ENCODE measurements at places on chromosomes 1 and 21.

- no peak for DNase-seq
These were observed 40.1 kb upstream of the FOXO6 start for GRCh38 chr1:41320895-41321676.

DNA sequence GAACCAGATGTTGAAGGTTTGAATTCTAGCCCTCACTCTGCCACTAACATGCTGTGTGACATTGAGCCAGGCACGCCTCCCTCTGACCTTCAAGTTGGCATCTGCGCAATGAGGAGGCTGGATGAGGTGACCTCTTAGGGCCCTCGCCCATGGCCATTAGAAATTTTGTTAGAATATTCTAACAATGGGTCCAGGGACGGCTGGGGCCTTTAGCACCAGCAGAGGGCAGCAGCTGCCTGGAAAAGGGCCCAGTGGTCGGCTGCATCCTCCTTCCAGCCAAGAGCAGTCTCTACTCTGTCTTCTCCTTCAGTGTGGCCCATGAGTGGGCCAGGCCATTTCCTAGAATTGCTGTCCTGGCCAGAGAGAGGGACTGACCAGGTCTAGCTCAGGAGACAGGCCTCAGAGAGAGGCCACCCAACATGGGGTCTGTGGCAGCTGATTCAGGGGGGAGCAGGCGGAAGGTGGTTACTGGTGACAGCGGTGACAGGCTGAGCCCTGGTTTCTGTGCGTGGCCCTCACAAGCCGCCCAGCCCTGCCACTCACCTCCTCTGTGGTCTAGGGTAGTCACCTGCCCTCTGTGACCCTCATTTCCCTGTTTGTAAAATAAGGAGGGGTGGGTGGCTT, 101.3 kb upstream of the ACTL8 start:
- no peak for DNase-seq

GRCh38 chr1:212488436-212489283, 55.9 kb downstream of the NENF start:
- DNase-seq, result peak; percentile 79

DNA sequence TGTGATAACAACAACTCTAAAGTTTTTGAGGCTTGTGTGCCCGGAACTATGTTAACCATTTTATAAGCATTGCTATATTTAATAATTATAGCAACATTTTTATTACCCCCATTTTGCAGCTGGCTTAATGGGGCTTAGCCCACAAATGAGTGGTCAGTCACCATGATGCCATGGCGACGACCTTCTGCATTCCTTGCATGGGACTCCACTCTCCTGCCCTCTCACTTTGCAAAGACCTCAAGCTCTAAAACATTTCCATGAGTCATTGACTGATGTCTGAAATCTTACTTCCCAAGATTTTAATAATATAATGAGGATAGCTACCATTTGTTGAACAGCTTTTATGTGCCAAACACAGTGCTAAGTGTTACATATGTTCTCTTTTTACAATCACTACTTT, 15.4 kb downstream of the NGF start:
- DNase-seq, result no peak

DNA sequence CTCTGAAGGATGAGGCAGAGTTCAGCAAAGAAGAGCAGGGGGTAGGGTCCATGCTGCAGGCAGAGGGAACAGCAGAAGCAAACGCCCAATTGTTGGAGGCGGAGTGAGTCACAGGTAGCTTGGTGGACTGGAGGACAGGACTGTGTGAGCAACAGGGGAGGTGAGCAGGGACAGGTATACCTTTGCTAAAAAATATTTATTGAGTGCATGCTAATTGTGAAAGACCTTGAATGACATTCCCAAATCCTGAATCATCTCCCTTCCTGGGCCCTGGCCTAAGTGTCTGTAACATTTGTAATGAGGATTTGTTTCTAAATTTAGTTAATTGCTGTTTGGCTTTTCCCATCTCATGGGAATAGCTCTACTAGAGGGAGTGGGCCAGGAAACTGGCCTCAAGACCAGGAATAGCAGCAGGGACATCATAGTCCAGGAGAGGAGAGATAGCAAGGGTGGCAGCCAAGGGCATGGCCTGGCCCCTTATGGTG, 123.7 kb downstream of the FOXD2 start:
- DNase-seq, result no peak

GRCh38 chr1:232853994-232854797, 49.0 kb downstream of the MAP10 start:
- DNase-seq, result no peak

DNA sequence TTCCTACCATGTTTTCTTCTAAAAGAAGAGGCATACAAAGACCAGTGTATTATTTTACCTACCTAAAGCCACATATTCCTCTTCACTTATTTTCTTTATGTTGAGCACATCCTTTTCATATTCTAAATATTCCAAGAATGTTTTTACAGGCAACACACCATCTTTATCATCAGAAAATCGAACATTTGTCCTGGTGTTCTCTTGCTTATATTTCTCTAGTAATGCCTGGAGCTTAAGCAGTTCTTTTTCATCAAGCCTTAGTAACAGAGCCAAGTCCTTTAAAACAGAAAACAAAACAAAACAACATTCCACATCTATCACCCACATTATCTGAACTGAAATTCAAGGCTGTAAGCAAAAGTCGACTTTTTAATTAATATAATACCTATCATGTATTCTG, 88.7 kb downstream of the IARS2 start:
- no peak for DNase-seq

DNA sequence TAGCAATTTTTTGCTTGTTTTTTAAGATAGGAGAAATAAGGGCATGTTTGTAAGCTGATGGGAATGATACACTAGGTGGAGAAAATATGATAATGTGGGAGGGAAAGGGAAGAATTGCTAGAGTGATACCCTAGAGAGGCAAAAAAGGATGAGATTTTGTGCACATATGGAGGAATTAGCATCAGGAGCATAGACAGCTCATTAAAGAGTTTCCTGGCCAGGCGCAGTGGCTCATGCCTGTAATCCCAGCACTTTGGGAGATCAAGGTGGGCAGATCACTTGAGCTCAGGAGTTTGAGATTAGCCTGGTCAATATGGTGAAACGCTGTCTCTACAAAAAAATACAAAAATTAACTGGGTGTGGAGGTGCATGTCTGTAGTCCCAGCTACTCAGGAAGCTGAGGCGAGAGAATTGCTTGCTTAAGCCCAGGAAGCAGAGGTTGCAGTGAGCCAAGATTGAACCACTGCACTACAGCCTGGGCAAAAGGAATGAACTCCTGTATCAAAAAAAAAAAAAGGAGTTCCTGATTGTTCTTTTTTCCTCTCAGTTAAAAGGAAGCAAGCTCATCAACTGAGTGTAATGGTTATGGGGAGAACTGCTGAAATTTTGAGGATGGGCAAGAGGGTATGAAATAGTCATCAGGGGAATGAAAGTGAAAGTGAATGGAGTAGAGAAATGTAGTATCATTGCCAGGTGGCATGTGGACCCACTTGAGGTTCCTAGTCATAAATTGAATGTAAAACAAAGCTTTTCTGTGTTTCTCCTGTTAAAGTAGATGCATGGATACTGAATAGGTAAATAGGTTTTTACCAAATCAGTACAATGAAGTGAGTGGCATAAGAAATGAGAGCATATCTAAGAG, 35.5 kb downstream of the SH3GLB1 start:
- DNase-seq, result no peak

- DNase-seq, result no peak
These were observed 39.3 kb upstream of the ERRFI1 start for GRCh38 chr1:8065369-8065768.

DNA sequence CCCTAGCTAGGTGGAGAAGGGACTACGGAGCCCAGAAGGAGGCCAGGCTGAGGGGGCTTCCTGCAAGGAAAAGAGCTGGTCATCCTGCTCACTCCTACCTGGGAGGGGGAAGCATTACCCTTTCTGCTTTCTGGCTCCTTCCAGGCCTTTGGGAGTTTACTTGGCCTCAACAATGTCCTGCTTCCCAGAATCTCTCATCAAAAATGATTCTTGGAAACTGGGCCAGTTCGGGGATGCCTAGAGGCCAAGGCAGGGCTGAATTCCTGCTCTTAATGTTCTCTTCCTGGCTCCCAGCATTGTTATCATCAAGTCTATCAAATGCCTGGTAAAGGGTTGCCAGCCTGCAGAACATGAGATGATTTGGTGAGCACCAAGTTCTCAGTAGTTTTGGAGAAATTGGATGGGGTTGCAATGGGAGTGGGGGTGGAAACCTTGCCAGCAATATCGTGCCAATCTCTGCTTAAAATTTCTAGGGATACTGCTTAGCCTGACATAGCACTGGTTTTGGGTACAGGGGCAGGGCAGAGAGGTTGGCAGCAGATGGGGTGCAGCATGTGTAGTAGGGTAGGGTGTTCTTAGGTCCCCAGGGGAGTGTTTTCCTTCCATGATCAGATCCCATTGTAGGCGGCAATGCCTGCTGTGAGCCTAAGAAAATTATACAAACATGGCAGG, 7.7 kb upstream of the PAFAH2 start:
- DNase-seq, result no peak

GRCh38 chr1:175413367-175413766, 220.8 kb upstream of the KIAA0040 start:
- DNase-seq, result no peak

- DNase-seq, result no peak
These were observed 55.5 kb upstream of the RASAL2 start for GRCh38 chr1:178038372-178038771.

GRCh38 chr1:43834280-43835081, 99.1 kb upstream of the ARTN start:
- no peak for DNase-seq

DNA sequence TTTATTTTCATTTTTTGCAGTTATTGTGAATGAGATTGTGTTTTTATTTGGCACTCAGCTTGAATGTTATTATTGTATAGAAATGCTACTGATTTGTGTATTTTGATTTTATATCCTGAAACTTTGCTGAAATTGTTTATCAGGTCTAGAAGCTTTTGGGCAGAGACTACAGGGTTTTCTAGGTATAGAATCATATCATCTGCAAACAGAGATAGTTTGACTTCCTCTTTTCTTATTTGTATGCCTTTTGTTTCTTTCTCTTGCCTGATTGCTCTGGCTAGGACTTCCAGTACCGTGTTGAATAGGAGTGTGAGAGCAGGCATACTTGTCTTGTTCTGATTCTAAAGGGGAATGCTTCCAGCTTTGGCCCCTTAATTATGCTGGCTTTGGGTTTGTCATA, 27.3 kb downstream of the ZNF691 start:
- no peak for DNase-seq

GRCh38 chr1:42692461-42692860, 10.2 kb downstream of the YBX1 start:
- no peak for DNase-seq

- no peak for DNase-seq
These were observed 93.1 kb upstream of the BCAR3 start for GRCh38 chr1:93774707-93775106.

GRCh38 chr1:172967936-172968335, 82.8 kb downstream of the TNFSF18 start:
- no peak for DNase-seq

- no peak for DNase-seq
These were observed 50.6 kb downstream of the WDR64 start for GRCh38 chr1:241702442-241703373.
